ENCODE measurements at places on chromosomes 6 and 20. TPM values are rescaled to one million over a fixed set of nuclear protein-coding genes. Genes with fewer than 3 reads are reported as not detected.

GRCh38 chr6:113432521-113433334, 424.4 kb upstream of the MARCKS start:
- H3K4me1 ChIP-seq, result peaks cover 10% of the 10 kb centered on the region
- no peak for DNase-seq
- H3K27ac ChIP-seq, result no peak overlapping the region

DNA sequence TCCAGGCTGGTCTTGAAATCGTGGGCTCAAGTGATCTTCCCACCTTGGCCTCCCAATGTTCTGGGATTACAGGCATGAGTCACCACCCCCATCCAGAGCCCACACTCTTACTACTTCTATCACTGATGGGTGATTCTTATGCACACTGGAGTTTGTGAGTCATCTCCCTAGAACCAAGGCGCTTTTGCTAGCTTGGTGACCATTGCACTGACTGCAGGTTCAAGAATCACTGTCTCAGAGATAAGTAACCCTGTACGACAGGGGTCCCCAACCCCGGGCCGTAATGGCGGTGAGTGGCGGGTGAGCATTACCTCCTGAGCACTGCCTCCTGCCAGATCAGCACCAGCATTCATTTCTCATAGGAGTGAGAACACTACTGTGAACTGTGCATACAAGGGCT, 118.8 kb downstream of the MAP3K7 start:
- H3K27ac ChIP-seq, result no peak overlapping the region
- no peak for DNase-seq
- peaks cover 4% of the 10 kb centered on the region for H3K4me1 ChIP-seq
- peaks cover 8% of the 10 kb centered on the region for H3K27me3 ChIP-seq
- H3K4me3 ChIP-seq, result no peak overlapping the region
- no peaks in the 10 kb centered on the region for H3K36me3 ChIP-seq

- no peaks in the 10 kb centered on the region for H3K27me3 ChIP-seq
- H3K36me3 ChIP-seq, result no peaks in the 10 kb centered on the region
- no peak overlapping the region for H3K4me3 ChIP-seq
- peak; percentile 14 for DNase-seq
- H3K4me1 ChIP-seq, result peaks cover 20% of the 10 kb centered on the region
Measured at GRCh38 chr6:52020945-52021570, 66.4 kb downstream of the PKHD1 start.

HSPA1L gene
- polyA plus RNA-seq, result 2.8 TPM

HTR1E gene
- 0.07 TPM for polyA plus RNA-seq
